H4 (cell line): ENCODE measurements at places on chromosomes 11 and 22.

- no peak for DNase-seq
Measured at GRCh38 chr11:19460718-19461405, 220.1 kb upstream of the E2F8 start.

DNA sequence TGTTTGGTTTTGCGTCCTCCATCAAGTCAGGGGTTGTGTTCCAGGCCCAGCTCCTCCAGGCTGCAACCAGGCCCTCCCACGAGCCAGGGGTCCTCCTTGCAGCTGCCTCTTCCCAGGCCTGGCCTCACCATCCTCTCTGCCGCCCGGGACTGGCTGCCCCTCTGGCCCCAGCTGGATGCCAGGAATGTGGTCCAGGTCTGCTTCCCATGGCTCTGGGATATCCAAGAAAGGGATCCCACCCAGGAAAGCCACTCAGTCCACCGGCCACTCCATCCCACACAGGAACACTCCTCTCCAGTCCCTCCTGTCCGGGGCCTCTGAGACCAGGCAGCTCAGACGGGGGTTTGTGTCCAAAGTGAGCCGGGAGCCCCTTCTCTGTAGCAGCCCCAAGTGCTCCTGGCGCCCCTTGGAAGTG lies 336.4 kb downstream of the BRD1 start:
- DNase-seq, result no peak

DNA sequence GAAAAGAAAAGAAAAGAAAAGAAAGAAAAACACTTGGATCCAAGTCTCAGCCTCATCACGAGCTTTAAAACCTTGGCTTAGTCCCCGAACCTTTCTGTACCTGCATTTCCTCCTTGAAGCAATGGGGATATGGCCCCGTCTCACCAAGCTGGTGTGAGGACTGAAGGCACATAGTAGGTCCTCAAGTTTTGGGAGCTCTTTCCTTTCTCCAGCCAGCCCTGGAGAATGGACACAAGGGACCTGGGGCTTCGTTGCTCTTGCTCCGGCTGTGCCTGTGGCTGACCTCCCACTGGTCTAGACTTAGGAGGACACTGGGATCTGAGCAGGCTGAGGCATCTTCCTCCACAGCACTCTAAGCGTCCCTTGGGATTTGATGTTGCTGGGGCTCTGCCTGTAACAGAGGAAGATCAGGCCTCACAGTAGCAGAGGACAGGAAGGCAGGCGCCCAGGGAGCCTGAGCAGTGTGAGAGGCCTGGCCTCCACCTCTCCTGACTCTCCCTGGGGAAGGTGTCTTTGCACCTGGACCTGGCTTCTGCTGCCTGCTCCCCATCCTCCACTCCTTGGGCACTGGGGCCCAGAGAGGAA lies 32.8 kb downstream of the KCNC1 start:
- DNase-seq, result no peak

GRCh38 chr22:42177891-42178336 lies 47.3 kb upstream of the CYP2D6 start:
- no peak for DNase-seq

DNA sequence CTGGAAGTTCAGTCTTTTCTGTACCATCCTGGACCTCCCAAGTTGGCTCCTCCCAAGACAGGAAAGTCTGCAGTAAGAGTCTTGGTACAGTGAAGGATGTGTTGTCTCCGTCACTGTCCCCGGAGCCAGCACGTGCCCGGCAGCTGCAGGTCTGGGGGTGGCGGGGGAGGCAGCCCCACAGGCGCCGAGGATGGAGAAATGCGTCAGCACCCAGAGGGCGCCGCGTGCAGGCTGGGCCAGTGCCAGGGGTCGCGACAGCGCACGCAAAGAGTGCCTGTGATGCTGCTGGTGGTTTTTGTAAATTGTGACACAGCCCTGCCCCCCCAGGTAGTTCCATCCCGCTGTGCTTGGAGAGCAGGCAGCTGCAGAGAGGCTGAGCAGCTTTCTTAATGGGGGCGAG lies 1200.5 kb downstream of the BRD1 start:
- no peak for DNase-seq

- no peak for DNase-seq
Measured at GRCh38 chr11:23991165-23991539, 505.7 kb upstream of the LUZP2 start.

DNA sequence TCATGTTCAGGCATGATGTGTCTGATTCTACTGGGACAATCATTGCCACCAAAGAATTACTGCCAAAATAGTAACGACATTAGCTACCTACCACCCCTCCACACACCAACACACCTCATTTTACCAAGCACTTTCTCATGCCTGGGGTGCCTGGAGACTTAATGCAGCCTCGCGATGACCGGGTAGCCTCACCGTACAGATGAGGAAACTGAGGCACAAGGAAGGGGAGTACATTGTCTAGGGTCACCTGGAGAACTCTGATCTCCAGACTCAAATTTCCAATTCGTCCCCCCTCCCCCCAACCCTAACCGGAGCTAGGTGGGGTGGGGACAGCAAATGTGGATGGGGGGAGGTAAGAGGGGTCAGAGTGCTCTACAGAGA lies 2.7 kb upstream of the RTN4RL2 start:
- no peak for DNase-seq

DNA sequence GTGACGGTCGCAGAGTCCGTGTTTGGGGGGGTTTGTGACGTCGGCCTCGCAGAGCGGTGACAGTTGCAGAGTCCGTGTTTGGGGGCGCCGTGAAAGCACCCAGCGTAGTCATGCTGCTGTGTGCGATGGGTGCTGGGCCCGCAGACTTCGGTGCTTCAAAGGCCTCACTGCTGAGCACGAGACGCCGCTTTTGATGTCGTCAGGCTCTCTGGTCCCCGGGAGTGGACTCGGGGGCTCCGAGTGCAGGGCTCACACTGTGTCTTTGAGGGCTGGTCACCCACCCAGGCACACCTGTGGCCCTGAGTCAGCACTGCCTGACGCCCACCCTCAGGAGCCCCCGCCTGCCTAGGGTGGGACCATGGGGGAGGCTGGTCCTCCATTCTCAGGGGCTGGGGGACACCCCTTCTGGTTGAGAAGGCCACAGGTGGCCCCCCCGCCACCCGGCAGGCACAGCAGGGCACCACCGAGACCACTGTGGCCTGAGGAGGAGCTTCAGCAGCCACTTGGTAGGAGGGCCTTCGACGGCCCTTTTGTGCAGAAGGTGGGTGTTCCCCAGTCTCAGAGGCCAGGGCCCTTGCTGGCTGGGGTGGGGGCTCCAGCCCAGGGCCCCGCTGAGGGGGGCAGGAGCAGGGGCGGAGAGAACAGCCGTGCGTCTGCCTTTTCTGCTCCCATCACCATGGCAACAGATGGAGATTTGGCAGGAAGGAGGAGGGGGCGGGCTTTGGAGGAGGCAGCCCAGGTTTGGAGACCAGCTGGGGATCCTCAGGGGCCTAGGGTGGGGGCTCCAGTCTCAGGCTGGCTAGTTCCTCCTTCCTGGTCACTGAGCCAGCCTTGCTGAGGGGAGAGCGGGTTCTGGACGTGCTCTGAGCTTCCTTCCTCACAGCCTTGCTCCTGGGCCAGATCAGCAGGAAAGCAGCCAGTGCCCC lies 20.9 kb downstream of the BRSK2 start:
- no peak for DNase-seq

- no peak for DNase-seq
Measured at GRCh38 chr11:2892215-2892966, 6.8 kb upstream of the CDKN1C start.

- DNase-seq, result no peak
Measured at GRCh38 chr11:3107608-3108182, 50.5 kb upstream of the CARS1 start.

GRCh38 chr11:122337241-122337640 lies 221.2 kb upstream of the BLID start:
- DNase-seq, result no peak

DNA sequence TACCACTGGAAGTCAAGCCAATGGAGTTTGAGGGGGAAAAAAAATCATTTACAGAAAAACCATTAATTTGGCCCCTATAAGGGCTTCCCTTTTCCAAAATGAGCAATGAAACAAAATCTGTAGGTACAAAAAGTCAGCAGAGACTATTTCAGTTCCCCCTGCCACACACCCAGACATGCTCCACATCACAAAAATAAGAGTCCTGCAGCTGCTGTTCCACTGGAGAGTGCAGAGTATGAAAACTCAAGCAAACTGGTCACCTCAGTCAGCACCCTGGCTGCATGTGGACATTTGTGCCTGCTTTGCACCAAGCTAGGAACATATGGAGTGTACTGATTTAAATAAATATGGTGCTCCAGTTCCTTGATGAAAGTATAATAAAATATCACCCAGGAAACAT lies 15.1 kb downstream of the POU2AF1 start:
- no peak for DNase-seq

DNA sequence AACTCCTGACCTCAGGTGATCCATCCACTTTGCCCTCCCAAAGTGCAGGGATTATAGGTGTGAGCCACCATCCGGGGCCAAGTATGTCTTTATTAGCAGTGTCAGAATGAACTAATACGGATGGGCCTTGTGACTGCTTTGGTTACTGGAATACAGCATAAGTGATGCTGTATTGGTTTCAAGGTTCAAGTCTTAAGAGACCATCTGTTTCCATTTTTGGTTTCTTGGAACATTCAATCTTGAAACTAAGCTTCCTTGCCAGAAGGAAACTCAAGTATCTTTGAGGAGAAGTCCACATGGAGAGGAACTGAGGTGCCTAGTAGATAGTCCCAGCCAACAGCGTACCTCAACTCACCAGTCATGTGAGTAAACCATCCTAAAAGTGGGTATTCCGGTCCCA lies 58.8 kb downstream of the APOL3 start:
- DNase-seq, result no peak

- DNase-seq, result no peak
Measured at GRCh38 chr11:69879729-69880005, 60.5 kb upstream of the FGF3 start.

DNA sequence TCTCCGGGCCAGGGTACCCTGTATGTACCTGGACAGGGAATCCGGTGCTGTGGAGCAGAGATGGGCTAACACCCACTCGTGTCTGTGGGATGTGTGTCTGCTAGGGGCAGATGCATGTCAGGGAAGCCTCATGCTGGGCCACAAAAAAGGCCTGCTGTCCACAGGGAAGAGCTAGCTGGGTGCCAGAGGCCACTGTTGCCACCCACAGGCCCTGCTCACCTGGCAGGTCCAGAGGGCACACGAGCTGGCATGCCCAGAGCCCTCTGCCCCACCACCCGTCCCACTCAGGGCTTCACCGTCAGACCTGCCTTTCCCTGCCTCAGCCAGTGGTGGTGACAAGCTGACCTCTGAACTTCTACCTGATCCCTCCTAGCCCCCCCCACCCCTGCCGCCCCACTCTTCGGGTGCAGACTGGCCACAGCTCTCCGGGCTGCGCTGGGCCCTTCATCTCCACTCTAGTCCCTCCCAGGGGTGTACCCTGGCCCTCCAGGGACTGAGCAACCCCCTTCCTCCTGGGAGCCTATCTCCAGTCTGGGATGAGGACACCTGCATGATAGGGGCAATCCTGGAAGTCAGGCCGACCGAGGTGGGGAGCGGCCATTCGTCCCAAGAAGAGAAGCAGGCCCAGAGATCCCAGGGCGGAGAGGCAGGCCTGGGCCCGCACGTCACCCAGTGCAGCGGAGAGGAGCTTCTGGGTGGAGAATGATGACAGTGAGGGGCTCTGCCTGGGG lies 1.4 kb downstream of the SLC25A22 start:
- DNase-seq, result no peak

- DNase-seq, result peak; percentile 31
Measured at GRCh38 chr11:16881074-16881709, 133.0 kb downstream of the PLEKHA7 start.

DNA sequence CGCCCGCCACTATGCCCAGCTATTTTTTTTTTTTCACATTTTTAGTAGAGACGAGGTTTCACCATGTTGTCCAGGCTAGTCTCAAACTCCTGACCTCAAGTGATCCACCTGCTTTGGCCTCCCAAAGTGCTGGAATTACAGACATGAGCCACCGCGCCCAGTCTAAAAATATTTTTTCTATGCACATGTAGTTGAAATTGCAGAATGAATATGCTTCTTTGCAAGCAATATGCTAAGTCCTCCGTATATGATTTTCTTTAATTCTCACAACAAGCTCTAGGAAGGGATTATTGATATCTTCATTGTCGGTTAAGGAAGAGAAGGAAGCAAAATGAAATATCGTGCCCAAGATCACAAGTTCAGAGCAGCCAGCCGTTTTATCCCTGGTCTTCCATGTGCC lies 30.1 kb upstream of the SYT13 start:
- no peak for DNase-seq

DNA sequence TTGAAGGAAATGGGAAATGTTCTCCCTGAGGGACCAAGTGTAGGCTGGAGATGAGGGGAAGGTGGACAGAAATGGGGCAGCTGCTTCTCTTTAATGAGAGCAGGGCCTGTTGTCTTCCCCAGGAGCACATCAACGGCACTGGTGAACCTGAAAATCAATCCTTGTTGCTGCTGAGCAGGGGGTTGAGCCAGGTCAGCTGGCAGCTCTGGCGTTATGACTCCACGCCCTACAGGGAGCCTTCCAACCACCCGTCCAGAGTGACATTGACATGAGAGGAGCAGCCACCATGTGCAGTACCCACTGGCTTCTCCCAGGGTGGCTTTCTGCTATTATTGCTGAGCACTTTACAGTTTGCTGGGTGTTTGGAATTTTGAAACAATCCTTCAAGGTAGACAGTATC lies 116.9 kb upstream of the LDLRAD3 start:
- DNase-seq, result no peak

DNA sequence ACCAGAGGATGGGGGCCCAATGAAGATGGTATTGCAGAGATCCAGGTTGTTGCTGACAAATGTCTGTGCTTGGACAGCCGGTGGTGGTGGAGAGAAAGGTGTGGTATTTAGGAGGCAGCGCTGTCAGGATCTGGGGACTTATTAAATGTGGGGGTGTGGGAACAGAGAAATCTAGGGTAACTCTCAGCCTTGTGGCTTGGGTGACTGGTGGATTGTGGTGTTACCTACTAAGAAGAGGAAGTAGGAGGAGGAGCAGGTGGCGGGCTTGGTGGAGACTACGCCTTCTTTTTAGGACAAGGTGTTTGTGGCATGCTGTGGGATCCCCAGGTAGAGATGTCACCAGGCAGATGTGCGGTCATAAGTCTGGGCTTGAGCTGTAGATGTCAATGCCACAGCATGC lies 144.0 kb downstream of the GRIK4 start:
- no peak for DNase-seq

- DNase-seq, result peak; percentile 17
Measured at GRCh38 chr11:83087035-83087434, 15.3 kb upstream of the RAB30 start.

DNA sequence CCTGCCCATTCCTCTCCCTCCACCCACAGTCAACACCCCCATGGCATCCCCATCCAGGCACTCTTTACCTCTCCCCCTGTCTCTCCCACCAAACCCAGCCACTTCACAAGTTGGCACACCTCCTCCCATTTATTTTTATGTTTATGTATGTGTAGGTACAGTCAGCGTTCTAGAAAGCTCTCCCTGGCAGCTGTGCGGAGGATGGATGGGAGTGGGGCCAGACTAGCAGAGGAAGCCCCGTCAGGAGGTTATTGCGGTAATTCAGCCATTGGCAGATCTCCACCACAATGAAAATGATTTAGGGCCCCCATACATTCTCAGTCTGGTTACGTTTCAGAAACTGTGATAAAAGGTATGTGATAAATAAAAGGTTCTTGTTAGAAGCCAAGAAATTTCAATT lies 51.3 kb downstream of the BTG4 start:
- DNase-seq, result no peak
